MCF 10A (cell line): ENCODE measurements at places on chromosomes 3 and 15. TPM values are rescaled to one million over a fixed set of nuclear protein-coding genes. Genes with fewer than 3 reads are reported as not detected.

DNA sequence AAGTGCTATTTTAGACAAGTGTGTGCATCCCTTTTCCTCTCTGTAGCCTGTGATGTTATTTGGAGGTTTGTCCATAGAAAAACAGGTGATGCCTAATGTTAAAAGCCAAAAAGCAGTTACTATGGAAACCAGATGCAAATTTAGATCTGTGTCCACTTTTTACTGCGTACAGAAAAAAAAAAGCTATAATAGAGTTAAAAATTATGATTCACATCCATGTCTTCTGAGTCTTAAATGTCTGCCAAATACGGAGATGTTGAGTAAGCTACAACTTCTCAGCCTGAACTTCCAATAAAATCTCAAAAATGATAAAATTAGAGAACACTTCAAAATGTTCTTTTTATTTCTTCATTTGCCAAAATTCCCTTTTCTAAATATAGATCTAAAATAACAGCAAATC, 74.2 kb upstream of the GAP43 start:
- no peak overlapping the region for H3K27ac ChIP-seq
- no peaks in the 10 kb centered on the region for H3K36me3 ChIP-seq
- no peak for DNase-seq
- H3K4me1 ChIP-seq = no peaks in the 10 kb centered on the region
- H3K4me3 ChIP-seq = no peak overlapping the region

GRCh38 chr15:88917760-88918159, 4.6 kb upstream of the MFGE8 start:
- H3K27ac ChIP-seq = peak overlapping the region; percentile 62
- H3K27me3 ChIP-seq = no peaks in the 10 kb centered on the region
- peaks cover 43% of the 10 kb centered on the region for H3K4me1 ChIP-seq
- no peak overlapping the region for H3K4me3 ChIP-seq
- DNase-seq = no peak
- peaks cover 6% of the 10 kb centered on the region for H3K36me3 ChIP-seq

DNA sequence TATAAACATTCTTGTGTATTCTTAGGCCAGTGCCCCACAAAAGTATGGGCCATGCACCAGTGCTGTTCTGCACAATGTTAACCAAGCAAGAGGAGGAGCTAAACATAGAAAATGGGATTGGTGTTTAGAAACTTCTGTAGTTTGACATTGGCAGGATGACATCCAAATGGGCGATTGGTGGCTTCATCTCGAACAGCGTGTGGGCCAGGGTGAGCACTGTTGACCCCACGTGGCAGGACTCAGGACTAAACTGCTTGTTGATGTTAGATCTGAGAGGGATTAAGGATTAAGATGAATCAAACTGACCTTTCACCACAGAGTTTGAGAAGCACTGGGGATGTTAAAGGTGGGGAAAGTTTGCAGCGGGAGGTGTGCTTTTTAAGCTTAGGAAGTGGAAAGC, 31.9 kb downstream of the ZNF710 start:
- H3K27ac ChIP-seq = peak overlapping the region; percentile 37
- peaks cover 18% of the 10 kb centered on the region for H3K36me3 ChIP-seq
- no peak overlapping the region for H3K4me3 ChIP-seq
- peaks cover 36% of the 10 kb centered on the region for H3K4me1 ChIP-seq
- no peak for DNase-seq

GRCh38 chr15:57158997-57159668, 217.2 kb upstream of the CGNL1 start:
- H3K4me3 ChIP-seq = no peak overlapping the region
- peaks cover 12% of the 10 kb centered on the region for H3K36me3 ChIP-seq
- DNase-seq = no peak

DNA sequence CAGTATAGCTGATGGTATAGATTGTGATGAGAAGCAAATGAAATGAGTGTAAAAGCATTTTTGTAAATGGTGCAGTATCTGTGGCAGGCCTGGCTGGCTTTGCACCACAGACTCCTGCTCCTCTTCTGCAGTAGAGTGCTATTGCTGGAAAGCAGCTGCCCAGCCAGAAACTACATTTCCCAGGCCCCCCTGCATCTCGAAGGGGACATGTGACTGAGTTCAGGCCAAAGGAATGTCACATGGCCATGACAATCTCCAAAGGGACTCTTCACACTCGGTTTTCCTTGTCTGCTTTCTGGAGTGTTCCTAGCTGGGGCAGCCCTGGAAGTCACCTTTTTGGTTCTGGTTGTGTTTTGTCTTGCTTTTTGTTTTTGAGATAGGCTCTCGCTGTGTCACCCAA, 277.1 kb downstream of the SUCLG2 start:
- H3K27ac ChIP-seq = no peak overlapping the region
- H3K36me3 ChIP-seq = peaks cover 11% of the 10 kb centered on the region
- no peak overlapping the region for H3K4me3 ChIP-seq
- peaks cover 5% of the 10 kb centered on the region for H3K4me1 ChIP-seq

GRCh38 chr3:127077068-127077467, 94.2 kb downstream of the PLXNA1 start:
- no peak overlapping the region for H3K27ac ChIP-seq
- H3K4me1 ChIP-seq = peaks cover 31% of the 10 kb centered on the region

GRCh38 chr3:29892976-29893554, 612.2 kb downstream of the RBMS3 start:
- no peak overlapping the region for H3K4me3 ChIP-seq
- no peaks in the 10 kb centered on the region for H3K27me3 ChIP-seq
- H3K36me3 ChIP-seq = peaks cover 9% of the 10 kb centered on the region
- peaks cover 10% of the 10 kb centered on the region for H3K4me1 ChIP-seq
- H3K27ac ChIP-seq = no peak overlapping the region

DNA sequence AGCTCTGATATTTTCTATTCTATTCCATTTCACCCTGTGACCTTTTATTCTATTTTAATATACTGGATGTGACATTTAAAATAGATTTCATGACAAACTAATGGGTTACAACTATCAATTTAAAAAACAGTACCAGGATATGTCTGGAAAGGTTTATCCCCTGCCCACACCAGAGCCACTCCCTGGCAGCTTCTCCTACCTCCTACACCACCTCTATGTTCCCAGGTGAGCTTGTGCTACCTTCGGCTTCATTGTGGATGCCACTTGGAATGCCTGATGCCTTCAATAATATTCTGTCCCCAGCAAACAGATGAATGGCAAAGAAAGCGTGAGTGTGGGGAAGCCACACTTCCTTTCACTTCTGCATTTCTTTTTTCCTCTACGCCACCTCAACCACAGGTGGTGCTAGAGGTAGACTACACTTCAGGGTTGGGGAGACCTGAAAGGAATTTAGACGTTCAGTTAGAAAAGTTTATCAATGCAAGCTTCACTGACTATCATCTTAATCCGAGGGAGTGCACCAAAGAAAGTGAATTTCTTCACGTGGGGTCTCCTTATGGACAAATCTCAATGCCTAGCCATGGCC, 213.0 kb downstream of the SSR3 start:
- peaks cover 6% of the 10 kb centered on the region for H3K36me3 ChIP-seq
- H3K27me3 ChIP-seq = peaks cover 35% of the 10 kb centered on the region
- no peak for DNase-seq
- H3K27ac ChIP-seq = no peak overlapping the region
- H3K4me1 ChIP-seq = no peaks in the 10 kb centered on the region

DNA sequence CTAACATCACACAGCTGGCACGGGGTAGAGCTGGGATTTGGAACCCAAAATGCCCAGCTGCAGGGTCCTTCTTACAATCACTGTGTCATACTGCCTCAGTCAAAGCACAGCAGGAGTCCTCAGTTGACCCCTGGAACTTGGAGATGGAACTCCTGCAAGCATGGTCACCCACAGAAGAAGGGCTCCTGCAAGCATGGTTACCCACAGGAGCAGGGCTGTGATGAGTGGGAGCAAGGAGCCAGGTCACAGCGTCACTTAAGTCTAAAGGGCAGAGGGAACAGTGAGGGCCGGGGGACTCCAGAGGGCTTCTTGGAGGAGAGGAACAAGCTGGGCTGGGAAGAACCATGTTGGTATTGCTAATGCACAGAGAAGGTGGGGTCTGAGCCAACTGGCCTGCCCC, 24.9 kb downstream of the CCDC33 start:
- no peak overlapping the region for H3K27ac ChIP-seq
- H3K4me1 ChIP-seq = no peaks in the 10 kb centered on the region
- H3K27me3 ChIP-seq = peaks cover 90% of the 10 kb centered on the region

DNA sequence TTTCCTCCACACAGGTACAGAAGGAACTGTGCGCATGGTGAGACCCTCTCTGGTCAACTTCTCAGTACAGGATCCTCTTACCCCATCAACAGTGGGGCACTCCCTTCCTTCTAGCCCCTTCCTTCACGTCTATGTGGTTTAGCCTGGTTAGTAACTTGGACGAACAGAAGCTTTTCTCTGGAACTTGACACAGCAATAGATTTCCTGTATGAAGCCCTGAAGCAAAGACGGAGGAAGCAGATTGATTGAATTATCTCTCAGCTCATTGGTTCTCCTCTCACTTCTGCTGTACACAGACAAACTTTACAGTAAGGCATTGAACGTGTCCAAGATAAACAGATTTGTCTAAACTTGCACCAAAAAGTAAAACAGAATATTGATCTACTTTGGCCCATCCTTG, at the start of gene CD200R1:
Gene CD200R1 (minus strand): TSS at position 210 of the 400 bp plus-strand sequence. CDS start 246 bp downstream, outside the sequence.
- H3K27ac ChIP-seq = no peak within 1 kb of the TSS
- DNase-seq = no peak
- no peaks in the 10 kb centered on the region for H3K4me1 ChIP-seq
- H3K36me3 ChIP-seq = peaks cover 4% of the 10 kb centered on the region
- peaks cover 45% of the 10 kb centered on the region for H3K27me3 ChIP-seq

Gene CXCR6
- total RNA-seq = not detected in 2 replicates
